ENCODE measurements at places on chromosomes 1 and 21. TPM values are rescaled to one million over a fixed set of nuclear protein-coding genes. Genes with fewer than 3 reads are reported as not detected.

DNA sequence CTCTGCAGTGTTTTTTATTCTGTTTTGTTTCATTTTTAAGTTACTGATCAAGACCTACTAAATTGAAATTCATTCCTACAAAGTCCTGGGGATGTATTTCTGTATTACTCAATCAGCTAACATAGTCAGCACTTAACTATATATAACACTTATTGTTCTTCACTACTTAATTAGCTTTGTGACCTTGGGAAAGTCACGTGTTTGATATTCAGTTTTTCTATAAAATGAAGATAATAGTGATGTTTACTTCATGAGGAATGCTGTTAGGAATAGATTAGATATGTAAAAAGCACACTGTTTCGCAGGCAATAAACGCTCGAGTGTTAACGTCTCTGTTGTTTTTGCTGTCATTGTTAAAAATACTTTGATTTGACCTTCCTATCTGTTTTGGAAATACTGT, 44.6 kb downstream of the CTTNBP2NL start:
- DNase-seq: no peak
- H3K27ac ChIP-seq: no peak overlapping the region
- H3K4me1 ChIP-seq: no peaks in the 10 kb centered on the region
- H3K36me3 ChIP-seq: peaks cover 3% of the 10 kb centered on the region

DNA sequence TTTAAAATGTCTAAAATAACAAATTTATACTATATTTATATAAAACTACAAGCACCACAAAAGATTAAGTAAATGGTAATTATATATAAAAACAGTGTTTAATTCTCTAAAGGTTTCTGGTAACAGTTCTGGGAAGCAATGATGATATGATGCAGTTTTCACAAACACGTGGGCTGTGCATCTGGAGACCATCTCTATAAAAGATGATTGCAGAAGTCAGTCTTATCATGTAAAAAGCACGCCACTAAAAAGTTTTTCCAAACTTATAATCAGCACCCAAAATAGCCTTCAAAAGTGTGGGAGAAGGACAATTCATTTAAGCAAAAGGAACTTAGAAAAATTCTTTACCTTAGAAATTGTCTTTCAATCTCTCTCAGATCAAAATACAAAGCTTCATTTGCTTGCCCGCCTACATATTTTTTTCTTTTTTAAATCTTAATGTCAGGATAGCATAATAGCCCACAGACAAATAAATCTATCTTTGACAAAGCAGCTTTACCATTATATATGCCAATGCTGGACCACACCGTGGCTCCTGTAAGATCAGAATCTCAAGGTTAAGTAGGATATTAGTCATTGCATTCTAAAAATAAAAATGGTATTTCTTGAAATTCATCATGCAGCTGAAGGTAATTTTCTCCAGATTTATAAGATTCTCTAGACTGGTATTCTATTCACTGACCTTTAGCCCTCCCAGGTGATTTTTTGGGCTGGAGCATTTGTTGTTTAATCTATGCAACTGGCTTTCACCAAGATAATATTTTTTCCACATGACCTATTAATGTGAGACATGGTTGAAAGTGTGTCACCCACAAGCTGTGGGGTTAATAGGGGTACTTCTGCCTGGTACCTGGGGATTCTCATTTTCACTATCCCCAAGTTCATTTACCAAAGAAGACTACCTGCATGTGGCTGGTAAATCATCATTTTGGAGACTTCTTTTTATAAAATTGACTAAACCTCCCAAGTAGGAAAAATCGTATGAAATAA, 189.6 kb upstream of the ST6GALNAC5 start:
- H3K4me1 ChIP-seq: no peaks in the 10 kb centered on the region
- DNase-seq: no peak
- no peak overlapping the region for H3K27ac ChIP-seq

- H3K27ac ChIP-seq: no peak overlapping the region
- no peak for DNase-seq
- H3K36me3 ChIP-seq: no peaks in the 10 kb centered on the region
These were observed 19.8 kb downstream of the SELP start for GRCh38 chr1:169610108-169610507.

GRCh38 chr21:29155118-29155932, 24.9 kb downstream of the MAP3K7CL start:
- H3K36me3 ChIP-seq: no peaks in the 10 kb centered on the region
- no peaks in the 10 kb centered on the region for H3K4me1 ChIP-seq
- H3K27ac ChIP-seq: no peak overlapping the region
- peak overlapping the region; percentile 31 for H3K4me3 ChIP-seq
- peak; percentile 84 for DNase-seq
- no peaks in the 10 kb centered on the region for H3K27me3 ChIP-seq

DNA sequence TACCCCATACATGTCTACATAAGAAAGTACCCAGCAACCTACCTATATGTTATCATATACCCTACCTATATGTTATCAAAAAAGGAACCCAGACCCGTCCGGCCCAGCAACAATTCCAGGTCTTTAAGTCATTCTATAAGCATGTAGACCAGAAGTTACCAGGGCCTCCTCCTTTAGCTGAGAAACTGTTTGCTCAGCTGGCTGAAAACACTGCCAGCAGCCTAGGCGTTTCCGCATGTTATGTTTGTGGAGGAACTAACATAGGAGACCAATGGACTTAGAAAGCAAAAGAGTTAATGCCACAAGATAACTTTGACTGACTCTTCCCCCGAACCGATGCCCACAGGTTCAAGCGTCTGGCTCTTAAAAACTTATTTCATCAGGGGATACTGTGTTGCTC, 7.1 kb upstream of the ZNF678 start:
- H3K27ac ChIP-seq: no peak overlapping the region
- DNase-seq: no peak
- H3K36me3 ChIP-seq: no peaks in the 10 kb centered on the region
- H3K27me3 ChIP-seq: peaks cover 7% of the 10 kb centered on the region

DNA sequence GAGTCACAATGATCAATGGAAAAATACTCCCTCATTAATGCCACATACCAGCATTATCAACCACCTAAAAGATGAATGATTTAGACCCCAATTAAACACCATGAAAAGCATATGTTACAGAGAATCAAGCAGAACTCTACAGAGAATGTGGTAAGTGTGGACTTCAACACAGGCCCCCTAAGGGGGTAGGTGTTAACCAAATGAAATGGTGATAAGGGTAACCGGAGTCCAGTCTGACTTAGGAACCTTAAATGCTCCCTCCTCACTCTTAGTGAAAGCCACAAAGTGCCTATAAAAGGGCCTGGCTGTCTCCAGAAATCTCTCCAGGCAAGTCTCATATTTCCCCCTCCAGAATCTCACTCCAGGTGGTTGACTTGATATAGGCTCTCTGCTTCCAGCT, 149.2 kb upstream of the FOXD3 start:
- DNase-seq: no peak
- H3K27me3 ChIP-seq: no peaks in the 10 kb centered on the region
- H3K4me1 ChIP-seq: no peaks in the 10 kb centered on the region

DNA sequence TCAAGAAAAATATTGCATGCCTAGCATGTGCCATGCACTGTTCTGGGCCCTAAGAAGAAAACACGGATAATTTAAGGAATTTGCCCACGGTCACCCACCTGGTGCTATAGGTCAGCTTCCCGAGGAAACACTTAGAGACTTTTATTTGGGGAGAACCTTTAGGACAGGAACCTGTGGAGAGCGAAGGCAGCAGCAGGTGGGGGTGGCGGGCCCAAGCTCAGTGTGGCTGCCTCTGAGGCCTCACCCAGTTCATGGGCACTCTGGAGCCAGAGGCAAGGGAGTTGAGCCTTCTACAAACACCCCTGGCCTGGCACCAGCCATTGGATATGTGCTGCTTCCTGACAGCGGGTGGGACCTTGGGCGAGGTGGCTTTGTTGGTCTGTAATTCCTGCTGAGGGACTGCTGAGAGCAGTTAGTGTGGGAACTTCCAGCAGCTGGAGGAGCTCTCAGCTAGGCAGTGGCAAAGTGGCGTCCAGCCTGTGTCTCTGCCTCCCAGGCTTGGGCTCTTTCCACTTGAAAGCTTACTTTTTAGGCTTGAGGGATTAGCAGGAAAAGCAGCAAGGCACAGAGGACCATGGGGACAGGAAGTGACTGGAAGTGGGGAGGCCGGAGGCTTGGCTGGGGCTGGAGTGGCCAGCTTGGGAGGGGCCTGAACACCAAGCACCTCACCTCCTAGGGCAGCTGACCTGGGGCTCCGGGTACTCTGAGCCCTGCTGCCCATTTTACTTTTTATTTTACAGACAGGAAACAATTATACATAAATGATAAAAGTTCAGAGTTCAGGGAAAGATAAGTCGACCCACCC, 19.1 kb downstream of the MRPL37 start:
- DNase-seq: no peak
- peaks cover 32% of the 10 kb centered on the region for H3K36me3 ChIP-seq
- peaks cover 7% of the 10 kb centered on the region for H3K4me1 ChIP-seq
- H3K27ac ChIP-seq: no peak overlapping the region

DNA sequence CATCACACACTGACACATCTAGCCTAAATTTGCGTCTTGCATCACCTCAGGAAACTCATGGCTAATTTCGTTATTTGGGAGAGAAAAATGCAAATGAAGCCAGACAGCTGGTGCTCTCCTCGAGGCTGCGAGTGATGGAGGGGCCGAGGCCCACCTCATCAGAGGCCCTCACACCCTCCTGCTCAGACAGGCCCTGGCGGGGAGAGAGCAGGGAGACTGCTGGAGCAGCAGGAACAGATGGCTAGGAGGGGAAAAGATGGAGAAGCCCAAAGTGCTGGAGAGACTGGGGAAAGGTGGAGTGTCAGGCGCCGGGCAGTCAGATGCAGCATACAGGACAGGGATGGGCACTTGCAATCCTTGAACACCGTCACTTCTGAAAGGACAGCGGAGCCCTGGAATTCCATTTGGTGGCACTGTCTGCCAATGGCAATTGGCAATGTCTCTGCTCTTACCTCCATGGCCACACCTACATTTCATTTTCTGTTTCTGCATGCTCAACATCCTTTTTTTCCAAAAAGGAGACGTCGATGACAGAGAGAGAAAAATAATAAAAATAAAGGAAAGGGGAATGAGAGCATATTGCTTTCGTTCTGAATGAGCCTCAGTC, 286.2 kb downstream of the SPATA17 start:
- H3K36me3 ChIP-seq: no peaks in the 10 kb centered on the region
- no peaks in the 10 kb centered on the region for H3K27me3 ChIP-seq
- no peak overlapping the region for H3K4me3 ChIP-seq
- H3K4me1 ChIP-seq: no peaks in the 10 kb centered on the region
- no peak for DNase-seq

GRCh38 chr1:99771513-99771918, 5.1 kb upstream of the FRRS1 start:
- H3K36me3 ChIP-seq: no peaks in the 10 kb centered on the region
- H3K27ac ChIP-seq: no peak overlapping the region
- H3K27me3 ChIP-seq: no peaks in the 10 kb centered on the region

GRCh38 chr1:16249596-16250241, 12.7 kb upstream of the CPLANE2 start:
- peaks cover 20% of the 10 kb centered on the region for H3K36me3 ChIP-seq
- peak overlapping the region; percentile 39 for H3K27ac ChIP-seq
- no peak for DNase-seq
- H3K27me3 ChIP-seq: no peaks in the 10 kb centered on the region
- H3K4me3 ChIP-seq: no peak overlapping the region

The FHL3 gene
- 19.6 TPM for total RNA-seq

The CHRM3 gene
- 2.9 TPM for total RNA-seq

The OR2M5 gene
- not detected for total RNA-seq

The OR6P1 gene
- total RNA-seq: not detected

The OR2T33 gene
- total RNA-seq: not detected

Data from kidney (tissue), 22 donors.